8988T (cell line): ENCODE measurements at places on chromosomes 5 and 9.

GRCh38 chr5:68463606-68464005, 248.1 kb downstream of the PIK3R1 start:
- no peak for DNase-seq

GRCh38 chr5:146560205-146560812, 44.3 kb upstream of the GPR151 start:
- peak; percentile 31 for DNase-seq

DNA sequence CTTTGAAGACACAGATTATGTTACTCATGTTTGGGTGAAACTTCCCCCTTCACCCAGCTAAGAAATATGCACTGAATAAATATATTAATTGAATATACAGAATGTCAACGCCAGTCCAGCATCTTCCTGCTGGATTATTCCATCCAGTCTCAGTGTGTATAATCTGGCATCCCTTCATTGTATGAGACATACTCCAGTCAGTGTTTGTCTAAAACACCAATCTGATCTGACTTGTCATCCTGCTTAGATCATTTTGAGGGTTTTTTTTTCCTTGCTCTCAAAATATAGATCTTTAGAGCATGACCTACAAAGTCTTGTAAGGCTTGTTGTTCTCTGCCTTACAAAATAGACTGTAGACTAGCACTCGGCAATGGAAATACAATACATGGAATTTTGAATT, 195.1 kb downstream of the SMARCA2 start:
- no peak for DNase-seq

DNA sequence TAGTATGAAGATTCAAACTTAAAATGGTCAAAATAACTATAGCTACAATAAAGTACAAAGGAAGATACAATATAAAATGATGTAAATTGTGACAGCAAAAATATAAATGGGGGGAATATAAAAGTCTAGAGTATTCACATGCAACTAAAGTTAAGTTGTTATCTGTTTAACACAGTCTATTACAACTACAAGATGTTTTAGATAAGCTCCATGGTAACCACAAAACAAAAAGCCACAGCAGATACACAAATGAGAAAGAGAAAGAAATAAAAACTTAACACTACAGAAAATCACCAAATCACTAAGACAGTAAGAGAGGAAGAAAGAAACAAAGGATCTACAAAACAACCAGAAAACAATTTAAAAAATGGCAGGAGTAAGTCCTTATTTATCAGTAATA, 17.0 kb upstream of the SH3TC2 start:
- DNase-seq, result no peak

DNA sequence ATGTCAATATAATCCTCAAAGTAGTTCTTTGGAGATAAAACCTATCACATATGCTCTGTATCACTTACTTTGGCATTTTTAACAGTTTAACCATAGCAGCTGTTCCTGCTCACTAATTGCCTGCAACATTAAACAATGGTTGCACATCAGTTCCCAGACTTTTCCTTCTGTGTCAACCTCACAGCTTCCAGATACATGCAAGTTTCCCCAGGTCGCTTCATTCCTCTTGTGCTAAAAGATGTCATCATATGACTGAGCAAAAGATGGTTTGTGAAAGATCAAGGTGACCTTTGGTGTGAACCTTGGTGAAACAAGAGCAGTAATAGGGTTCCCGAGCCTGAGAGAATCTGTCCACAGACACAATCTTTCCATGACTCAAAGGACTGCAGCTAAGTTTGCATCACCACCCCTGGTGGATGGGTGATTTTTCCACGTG, 500.4 kb upstream of the PAPPA start:
- DNase-seq, result no peak

GRCh38 chr9:92463387-92463786, 18.9 kb downstream of the ASPN start:
- DNase-seq, result no peak

GRCh38 chr5:52895572-52896413, 93.4 kb upstream of the ITGA2 start:
- no peak for DNase-seq

- DNase-seq, result no peak
Measured at GRCh38 chr5:138105709-138106108, 21.9 kb downstream of the WNT8A start.

DNA sequence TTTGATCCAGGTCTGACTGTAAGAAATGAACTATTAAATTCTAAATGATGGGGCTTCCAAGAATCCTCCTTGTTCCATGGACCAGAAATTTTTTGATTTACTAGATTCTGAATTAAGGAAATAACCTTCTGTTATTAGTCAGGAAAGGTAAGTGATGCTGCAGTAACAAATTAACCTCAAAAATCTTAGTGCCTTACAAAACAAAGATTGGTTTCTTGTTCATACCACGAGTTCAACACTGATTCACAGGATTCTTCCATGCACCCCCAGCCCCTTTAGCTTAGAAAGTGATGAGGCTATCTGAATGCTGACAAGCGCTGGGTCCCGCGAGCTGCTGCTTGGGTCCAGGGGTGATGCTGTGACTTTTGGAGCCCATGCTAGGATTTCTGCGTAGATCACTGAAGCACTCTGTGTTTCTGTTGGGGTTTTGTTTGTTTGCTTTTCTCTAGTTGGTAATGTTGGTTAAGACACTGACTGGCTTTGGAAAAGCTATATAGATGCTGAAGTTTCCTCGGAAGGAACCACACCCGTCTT, 52.3 kb downstream of the COL15A1 start:
- DNase-seq, result no peak

DNA sequence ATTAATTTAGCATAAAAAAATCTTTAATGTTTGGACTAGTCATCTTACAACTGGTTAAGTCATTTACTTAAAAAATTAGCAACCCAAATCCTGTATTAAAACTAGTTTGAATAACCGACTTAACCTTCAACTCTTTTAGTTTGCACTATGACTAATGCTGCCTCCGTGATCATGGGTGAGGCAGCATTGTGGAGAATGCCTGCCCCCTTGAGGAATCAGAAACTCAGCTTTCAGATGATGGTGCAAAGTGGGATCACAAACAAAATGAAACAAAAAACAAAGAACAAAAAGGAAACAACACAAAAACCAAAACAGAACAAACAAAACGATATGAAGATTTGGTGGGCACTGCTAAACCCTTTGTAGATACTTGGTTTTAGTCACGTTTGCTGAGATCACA, 127.0 kb upstream of the PALM2AKAP2 start:
- DNase-seq, result no peak

DNA sequence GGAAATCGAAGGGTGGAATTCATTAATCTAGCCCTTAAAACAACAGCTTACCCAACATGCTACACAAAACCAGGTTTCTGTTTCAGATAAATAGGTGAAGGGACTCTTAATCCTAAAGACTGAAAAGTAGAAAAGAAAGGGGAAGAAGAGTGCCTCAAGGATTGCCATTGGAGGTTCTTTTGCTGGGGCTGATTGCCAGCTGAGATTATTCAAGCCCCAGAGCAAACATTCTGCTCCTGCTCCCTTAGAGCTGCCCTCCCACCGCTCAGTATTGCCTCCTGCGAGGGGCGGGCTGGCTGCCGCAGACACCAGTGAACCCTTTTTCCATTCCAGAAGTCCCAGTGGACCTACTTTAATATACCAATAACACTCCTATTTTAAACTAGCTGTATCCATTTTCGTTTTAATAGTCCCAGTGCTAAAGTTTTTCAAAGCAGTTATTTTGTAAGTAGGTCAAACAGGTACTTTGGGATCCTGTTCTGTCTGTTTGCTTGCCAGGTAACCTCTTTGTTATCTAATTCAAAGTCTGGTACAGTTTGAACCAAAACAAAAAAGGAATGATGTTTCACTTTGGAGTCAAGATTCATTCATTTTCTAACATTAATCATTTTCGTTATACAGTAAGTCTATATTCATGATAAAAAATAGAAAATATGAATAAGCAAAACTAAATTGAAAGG, 38.6 kb downstream of the HMGCS1 start:
- DNase-seq, result no peak
